ENCODE measurements at places on chromosomes 5 and 9. TPM values are rescaled to one million over a fixed set of nuclear protein-coding genes. Genes with fewer than 3 reads are reported as not detected.

The SLU7 gene
- 26.8 TPM for total RNA-seq

The UGCG gene
- 59.7 TPM for total RNA-seq

The PCDHGA5 gene
- not detected for total RNA-seq

The COL23A1 gene
- 7.0 TPM for total RNA-seq

- H3K4me3 ChIP-seq, result no peak overlapping the region
- no peak for DNase-seq
- no peak overlapping the region for H3K27ac ChIP-seq
- no peaks in the 10 kb centered on the region for H3K36me3 ChIP-seq
- H3K4me1 ChIP-seq, result peaks cover 16% of the 10 kb centered on the region
Measured at GRCh38 chr5:149144637-149145036, 3.3 kb downstream of the ABLIM3 start.

DNA sequence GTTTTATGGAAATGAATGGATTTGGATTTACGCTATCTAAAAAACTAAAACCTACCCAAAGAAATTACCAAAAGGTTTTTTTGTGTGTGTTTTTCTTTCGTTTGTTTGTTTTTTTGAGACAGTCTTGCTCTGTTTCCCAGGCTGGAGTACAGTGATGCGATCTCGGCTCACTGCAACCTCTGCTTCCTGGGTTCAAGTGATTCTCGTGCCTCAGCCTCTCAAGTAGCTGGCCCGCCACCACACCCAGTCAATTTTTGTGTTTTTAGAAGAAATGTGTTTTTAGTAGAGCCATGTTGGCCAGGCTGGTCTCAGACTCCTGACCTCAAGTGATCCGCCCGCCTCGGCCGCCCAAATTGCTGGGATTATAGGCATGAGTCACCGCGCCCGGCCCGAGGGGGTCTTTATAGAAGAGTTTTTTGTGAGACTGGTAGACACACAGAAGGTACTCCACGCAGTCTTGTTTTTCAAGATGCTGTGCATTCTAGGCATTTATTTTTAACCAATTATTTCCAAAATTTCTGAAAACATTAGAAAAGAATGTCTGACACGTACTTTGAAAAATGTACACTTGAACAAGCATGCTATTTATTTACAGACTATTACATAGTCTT is 75.7 kb downstream of the NR6A1 start:
- no peak for DNase-seq
- no peak overlapping the region for H3K27ac ChIP-seq
- H3K4me3 ChIP-seq, result no peak overlapping the region
- no peaks in the 10 kb centered on the region for H3K27me3 ChIP-seq

DNA sequence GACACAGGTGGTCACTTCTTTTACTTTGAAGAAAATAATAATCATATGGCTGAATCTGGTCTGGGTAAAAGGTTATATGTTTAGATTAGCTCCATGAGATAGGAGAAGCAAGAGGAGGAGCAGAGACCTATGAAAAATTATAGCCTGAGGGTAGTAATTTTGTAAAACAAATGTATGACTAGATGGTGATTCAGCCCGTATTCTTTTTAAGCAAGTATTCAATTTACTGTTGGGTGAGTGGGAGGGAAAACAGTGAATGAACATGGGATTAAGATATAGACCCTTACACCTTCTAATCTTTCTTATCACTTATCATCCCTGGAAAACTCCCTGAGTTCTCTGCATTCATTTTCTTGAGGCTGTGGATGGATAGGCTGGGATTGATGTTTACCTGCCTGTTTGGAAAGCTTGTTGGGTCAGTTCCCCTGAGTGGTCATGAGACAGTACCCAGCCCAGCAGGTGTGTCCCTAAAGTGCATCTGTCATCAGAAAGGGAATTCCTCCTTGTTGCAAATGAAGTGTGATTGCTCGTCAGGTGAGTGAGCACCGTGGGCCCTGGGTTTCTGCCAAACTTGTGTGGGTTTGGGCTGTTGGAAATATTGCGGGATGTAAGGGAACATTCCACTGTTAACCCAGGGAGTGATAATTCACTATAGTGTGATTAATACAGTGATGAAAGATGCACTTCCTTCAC is 101.2 kb upstream of the GDNF start:
- no peaks in the 10 kb centered on the region for H3K27me3 ChIP-seq
- no peaks in the 10 kb centered on the region for H3K36me3 ChIP-seq
- no peak for DNase-seq
- H3K4me3 ChIP-seq, result no peak overlapping the region
- H3K27ac ChIP-seq, result no peak overlapping the region

DNA sequence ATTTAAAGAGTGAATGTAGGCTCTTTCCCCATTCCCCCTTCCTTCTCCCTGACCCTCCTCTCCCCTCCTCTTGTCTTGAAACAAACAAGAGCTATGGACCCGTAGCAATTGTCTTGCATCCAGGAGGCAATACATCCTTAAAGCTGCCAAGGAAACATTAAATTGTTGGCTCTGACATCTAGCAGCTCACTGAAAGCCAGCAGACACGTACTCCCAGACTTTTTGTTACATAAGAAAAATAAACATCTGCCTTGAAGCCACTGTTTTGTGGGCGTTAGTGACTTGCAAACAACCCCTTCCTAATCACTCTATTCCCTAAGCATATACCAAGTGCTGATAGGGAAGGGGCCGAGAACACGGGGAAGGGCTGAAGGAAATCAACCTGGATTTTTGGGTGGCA is 8.6 kb downstream of the SLC45A2 start:
- H3K27me3 ChIP-seq, result no peaks in the 10 kb centered on the region
- no peak overlapping the region for H3K4me3 ChIP-seq
- H3K36me3 ChIP-seq, result no peaks in the 10 kb centered on the region
- DNase-seq, result no peak

- peak within 1 kb of the TSS; percentile 27 for H3K4me3 ChIP-seq
- no peaks in the 10 kb centered on the region for H3K36me3 ChIP-seq
- no peaks in the 10 kb centered on the region for H3K27me3 ChIP-seq
Measured at GRCh38 chr9:114805670-114806525, at the start of gene TNFSF15. TNFSF15 (minus strand) TSS chr9:114806039; CDS start chr9:114806012, 27 bp downstream.

- H3K27ac ChIP-seq, result no peak overlapping the region
- no peaks in the 10 kb centered on the region for H3K36me3 ChIP-seq
- H3K4me3 ChIP-seq, result no peak overlapping the region
- H3K27me3 ChIP-seq, result no peaks in the 10 kb centered on the region
- H3K4me1 ChIP-seq, result no peaks in the 10 kb centered on the region
Measured at GRCh38 chr9:73684601-73685000, 532.9 kb downstream of the ANXA1 start.

DNA sequence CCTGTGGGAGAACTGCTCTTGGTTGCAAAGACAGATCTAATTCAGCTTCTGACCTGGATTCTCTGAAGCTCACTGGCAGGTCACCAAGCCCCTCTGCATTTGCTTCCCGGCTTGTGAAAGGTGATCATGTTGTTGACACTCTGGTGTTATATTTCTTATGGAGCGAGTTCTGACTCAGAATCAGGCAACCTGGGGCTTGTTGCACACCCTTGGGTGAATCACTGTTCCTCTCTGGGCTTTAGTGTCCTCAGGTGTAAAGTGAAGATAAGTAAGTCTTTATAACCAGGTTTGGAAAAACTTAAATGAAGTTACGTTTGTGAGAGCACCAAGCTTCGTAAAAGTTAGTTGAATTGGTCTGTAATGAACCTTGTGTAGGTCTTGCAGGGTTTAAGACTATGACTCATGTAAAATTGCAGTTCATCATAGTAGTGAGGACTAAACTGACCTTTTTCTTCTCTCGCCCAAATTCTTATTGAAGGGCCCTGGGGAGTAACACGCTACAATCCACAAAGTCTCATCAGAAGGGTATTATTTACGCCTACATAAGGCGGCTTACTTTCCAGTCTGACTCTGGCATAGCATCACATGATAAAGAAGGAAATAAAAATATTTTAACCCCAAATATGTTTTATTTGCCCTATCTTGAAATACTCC is 218.6 kb downstream of the TMEM38B start:
- H3K36me3 ChIP-seq, result no peaks in the 10 kb centered on the region
- no peaks in the 10 kb centered on the region for H3K27me3 ChIP-seq
- H3K27ac ChIP-seq, result no peak overlapping the region
- DNase-seq, result no peak

GRCh38 chr5:149389552-149390495 is 10.7 kb upstream of the IL17B start:
- H3K27ac ChIP-seq, result peak overlapping the region; percentile 81
- H3K4me3 ChIP-seq, result no peak overlapping the region
- DNase-seq, result no peak
